ENCODE measurements at places on chromosomes 11 and 22.

GRCh38 chr11:74579577-74580270, 12.7 kb upstream of the POLD3 start:
- no peak for DNase-seq

DNA sequence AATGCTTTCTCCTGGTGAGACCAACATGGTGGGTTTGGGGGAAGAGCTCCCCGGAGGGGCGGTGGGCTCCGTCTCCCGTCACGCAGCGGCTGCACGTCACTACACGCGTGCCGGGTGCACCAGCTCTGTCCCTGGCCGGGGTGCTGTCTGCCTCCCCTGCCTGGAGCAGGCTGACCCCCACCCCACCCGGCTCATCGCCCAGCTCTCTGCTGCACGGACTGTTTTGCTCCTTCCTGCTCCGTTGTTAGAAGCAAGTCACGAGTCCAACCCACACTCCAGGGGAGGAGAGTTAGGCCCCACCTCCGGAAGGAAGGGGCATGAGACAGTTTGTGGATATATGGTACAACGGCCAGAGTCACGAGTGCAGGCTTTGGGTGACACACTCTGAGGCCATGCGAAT, 364.9 kb downstream of the BRD1 start:
- no peak for DNase-seq

DNA sequence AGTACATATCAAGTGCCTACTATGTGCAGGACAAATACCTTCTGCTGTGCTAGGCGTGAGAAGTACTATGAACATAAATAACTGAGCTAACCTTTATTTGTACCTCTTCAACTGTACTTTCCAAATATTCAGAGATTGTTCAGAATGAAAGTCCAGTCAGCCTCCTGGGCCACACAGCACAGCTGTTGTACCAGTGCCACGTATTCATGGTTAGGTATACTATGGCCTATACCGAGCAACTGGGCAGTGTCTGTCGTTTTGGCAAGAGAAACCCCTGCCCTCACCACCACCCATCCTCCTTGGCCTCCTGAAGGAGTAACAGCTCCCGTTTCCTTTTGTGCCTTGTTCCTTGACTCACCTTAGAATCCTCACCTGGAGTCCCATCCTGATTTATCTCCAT, 53.0 kb downstream of the RASSF10 start:
- DNase-seq, result no peak

DNA sequence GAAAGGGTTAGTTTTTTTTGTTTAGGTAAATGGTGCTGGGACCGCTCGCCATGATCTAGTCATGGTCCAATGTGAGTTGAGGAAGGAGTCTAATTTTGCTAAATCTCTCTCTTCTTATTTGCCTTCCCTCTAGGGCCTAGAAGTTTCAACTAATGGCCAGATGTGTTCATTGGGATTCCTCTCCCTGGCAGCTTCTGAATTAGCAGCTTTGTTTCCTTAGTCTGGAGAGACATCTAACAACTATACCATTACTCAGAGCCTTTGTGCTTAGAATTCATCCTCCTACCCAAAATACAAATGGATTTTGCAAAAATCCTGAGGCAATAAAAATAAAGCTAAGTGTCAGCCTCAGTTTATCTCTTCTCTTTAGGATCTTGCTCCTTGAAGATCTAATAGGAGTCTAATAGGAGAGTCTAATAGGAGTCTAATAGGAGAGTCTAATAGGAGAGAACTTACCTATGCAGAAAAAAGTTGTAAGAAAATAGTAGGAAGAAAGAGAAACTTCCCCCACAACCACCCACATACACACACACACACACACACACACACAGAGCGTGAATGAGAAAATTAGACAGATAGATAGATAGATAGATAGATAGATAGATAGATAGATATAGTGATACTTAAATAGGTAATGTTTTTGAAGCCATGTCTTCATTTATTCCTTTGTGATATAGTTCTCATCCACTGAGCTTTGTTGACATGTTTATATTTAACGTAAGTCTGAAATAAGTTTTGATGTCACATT, 980.5 kb upstream of the CNTN5 start:
- DNase-seq, result no peak

GRCh38 chr22:20131597-20131858, at the start of gene ZDHHC8:
Gene ZDHHC8 (plus strand): TSS chr22:20131804. CDS start chr22:20131948, 144 bp downstream.
- DNase-seq, result no peak

GRCh38 chr11:6360183-6360582, 30.1 kb upstream of the SMPD1 start:
- no peak for DNase-seq

- no peak for DNase-seq
These were observed 4.6 kb downstream of the ASCC2 start for GRCh38 chr22:29833392-29833965.

- no peak for DNase-seq
These were observed 579 bp upstream of the CYB5R2 start for GRCh38 chr11:7673724-7674434.
